Right cardiac atrium (tissue), 5 donors: ENCODE measurements at places on chromosomes 12 and 14.

DNA sequence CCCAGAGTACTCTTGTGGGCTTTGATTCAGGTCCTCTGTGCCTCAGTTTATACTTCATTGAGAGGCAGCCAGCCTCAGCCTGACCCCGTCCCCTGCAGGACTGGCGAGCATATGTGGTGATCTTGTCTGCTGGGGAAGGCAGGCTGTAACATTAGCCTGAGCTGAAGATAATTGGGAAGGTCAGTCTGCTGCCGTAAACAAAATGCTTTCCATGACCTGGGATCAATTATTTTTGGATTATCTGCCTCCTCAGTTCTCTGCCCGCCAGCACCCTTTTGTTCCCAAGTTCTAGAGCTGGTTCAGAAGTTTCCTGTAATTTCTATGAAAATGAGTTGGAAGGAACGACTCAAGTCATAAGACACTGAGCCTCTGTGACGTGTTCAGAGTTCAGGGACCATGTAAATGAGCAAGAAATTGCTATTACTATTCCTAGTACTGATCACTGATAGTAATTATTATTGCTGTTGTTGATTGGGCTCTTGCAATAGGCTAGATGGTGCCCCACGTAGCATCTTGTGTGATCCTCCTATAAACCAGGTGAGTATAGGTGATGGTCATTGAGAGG, 4.5 kb downstream of the ORAI1 start:
- DNase-seq: no peak

DNA sequence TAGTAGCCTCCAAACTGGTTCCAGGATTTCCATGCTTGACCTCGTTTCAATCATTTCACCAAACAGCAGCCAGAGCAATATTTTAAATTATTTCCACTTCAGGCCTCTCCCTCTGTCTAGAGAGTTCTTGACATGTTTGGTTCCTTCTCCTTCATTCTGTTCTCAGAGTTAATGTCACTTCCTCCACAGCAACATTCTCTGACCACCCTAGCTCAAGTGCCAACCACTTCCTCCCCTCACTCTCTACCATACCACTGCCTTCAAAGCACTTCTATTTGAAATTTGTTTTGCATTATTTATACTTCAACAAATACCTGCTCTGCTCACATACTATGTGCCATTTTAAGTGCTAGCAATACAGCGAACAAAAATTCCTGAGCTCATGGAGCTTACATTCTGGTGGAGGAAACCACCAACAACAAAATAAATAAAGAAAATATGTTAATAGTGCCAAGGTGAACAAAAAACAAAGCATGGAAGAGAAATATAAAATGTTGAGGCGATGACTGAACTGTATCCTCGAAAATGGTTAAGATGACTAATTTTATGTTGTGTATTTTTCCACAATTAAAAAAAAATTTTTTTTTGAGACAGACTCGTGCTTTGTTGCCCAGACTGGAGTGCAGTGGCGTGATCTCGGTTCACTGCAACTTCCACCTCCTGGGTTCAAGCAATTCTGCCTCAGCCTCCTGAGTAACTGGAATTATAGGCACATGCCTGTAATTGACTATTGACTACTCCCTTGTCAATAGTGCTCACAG, 17.3 kb downstream of the BAZ1A start:
- no peak for DNase-seq

- no peak for DNase-seq
These were observed 68.3 kb downstream of the OSBPL8 start for GRCh38 chr12:76491292-76491691.

- DNase-seq: no peak
These were observed 3.2 kb upstream of the AMIGO2 start for GRCh38 chr12:47082796-47083621.

GRCh38 chr14:75987201-75987970, 1.8 kb downstream of the IFT43 start:
- no peak for DNase-seq

GRCh38 chr14:56687123-56687522, 107.5 kb downstream of the TMEM260 start:
- no peak for DNase-seq

- no peak for DNase-seq
These were observed 139.1 kb upstream of the PDZRN4 start for GRCh38 chr12:41049033-41049432.

GRCh38 chr14:56774503-56774902, 35.8 kb downstream of the OTX2 start:
- DNase-seq: no peak

DNA sequence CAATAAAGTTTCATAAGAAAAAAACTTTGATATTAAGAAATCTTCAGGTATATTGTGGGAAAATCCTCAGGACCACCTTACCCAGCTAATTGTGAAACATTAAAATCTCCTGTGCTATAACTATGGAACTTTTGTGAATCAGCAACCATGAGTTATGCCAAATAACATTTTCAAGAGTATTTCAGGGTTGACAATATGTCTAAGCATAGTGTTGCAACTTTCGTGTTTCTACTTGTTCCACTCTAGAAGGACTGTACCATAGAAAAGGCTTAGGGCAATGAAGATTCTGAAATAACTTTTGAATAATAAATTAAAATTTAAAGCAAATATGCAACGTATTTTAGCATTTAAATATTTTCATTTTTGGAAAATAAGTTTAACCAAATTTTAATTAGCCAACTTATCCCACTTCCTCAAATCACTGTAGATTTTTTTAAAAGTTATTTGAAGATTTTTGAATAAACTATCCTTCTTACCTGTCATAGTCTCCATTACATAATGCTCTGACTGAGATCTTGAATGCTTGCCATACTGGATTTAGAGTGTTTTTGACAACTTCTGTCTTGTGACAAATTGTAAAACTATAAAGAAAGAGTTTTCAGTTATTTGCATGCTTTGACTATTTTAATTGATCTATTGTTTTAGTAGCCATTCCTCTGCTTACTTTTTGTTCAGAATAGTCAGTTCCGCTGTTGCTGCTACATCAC, 143.6 kb downstream of the CPNE8 start:
- no peak for DNase-seq

- no peak for DNase-seq
These were observed 360.8 kb downstream of the CCDC91 start for GRCh38 chr12:28550757-28551704.

GRCh38 chr12:56020423-56021184, at the start of gene IKZF4:
TSS of gene IKZF4 (plus strand) at chr12:56021043. CDS start at chr12:56021494, 451 bp downstream.
- DNase-seq: peak; percentile 50

- DNase-seq: no peak
These were observed 18.0 kb downstream of the BICD1 start for GRCh38 chr12:32124637-32125036.

DNA sequence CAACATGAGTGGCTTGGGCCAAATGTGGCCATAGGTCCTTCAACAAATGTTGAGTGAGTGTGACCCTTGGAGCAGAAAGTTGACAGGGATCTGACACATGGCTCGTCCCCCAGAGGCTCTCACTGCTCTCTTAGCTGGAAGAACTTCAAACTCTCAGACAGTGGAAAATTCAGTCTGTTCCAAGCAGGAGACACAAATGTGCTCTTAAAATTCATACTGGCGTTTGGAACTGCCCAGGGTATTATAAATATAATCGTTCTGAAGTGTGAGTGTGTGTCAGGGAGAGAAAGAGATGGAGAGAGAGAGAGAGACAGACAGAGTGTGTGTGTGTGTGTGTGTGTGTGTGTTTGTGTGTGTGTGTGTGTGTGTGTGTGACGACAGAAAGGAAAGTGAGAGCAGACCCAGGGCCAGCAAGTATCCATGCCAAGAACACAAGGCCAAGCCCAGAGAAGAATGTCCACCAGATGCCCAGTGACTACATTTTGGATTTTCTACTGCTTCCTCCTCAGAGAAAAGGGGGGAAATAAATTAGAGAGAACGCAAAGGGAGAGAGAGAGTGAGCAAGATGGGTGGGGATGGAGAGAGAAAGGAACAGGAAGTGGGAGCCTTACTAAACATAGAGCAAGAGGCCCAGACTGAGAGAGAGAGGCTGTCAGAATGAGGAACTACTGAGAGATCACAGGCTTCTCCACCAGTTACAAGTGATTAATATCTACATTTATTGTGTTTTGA, 193.6 kb upstream of the NUDT4 start:
- DNase-seq: peak; percentile 73

GRCh38 chr14:75770635-75771034, 109.6 kb downstream of the TTLL5 start:
- no peak for DNase-seq

DNA sequence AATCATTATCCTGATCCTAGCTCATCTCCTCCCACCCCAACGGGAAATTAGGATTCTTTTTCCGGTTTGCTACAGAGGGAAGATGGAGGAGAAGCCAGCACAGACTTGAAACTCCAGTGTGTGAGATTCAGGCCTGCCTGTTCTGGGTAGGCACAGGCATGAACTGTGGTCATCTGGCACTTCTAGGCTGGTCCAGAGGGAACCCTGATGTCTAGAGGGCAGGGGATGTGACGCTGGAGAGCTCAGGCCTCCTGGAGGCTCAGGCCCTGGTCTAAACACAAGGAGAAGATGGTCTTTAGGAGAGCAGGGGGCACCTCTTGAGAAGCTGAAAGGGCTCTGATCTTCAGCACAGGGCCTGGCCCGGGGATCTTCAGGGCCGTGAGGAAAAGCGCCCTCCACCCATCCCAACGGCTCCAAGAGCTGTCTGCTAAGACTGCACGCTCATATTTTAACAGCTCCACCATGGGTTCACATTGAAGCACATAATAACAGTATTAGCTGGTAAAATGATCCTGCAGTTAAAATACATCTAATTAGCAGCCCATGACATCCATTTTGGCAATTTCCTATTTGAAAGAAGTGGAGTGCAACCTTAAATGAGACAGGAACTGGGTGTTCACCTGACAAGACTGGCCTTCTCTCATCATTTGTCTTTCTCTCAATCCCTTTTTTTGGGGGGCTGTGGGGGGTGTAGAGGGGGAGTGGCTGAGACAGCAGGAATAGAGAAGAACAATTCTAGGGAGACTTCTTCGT, 35.4 kb downstream of the BCL11B start:
- DNase-seq: no peak

GRCh38 chr12:97800561-97800960, 338.0 kb downstream of the RMST start:
- no peak for DNase-seq

GRCh38 chr14:89308232-89308959, 108.6 kb downstream of the FOXN3 start:
- no peak for DNase-seq

- no peak for DNase-seq
These were observed 17.8 kb downstream of the IFNG-AS1 start for GRCh38 chr12:68007033-68007432.
